ENCODE measurements at places on chromosomes 16 and 17.

GRCh38 chr17:74386386-74386785, 19.1 kb downstream of the GPR142 start:
- DNase-seq: no peak

DNA sequence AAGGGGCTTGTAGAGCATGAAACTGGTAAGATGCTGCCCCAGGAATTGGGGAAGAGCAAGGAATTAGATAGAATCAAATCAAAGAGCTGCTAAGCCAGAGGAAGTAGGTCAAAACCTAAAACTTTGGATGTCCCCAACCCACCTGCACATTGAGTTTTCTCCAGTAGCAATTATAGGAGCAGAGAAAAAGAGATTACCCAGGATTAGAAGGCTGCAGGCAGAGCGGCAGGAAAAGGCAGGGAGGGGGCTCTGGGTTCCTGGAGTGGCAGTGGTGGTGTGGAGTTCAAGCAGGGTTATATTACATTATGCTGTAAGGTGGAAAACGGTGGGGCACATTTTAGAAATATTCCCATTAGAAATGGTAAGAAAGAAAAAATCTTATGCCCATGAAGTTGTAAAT, 68.3 kb downstream of the KSR1 start:
- DNase-seq: no peak

DNA sequence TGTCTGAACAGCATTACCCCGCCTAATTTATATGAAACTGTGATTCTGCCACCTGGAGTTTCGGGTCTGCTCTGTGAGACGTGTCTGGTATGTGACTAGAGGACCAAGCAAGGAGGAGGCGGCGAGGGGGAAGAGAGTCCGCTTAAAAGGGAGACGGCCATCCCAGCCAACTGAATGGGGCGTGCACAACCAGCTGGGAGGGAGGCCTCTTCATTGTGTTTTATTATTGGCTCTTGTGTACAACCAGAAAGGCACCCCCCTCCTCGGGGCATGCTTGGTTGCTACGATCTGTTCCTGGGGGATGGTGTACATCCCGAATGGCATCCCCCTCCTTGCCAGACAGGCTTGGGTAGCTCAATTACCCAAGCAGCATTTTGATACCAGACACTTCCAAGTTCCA, 384.5 kb upstream of the SALL1 start:
- no peak for DNase-seq

DNA sequence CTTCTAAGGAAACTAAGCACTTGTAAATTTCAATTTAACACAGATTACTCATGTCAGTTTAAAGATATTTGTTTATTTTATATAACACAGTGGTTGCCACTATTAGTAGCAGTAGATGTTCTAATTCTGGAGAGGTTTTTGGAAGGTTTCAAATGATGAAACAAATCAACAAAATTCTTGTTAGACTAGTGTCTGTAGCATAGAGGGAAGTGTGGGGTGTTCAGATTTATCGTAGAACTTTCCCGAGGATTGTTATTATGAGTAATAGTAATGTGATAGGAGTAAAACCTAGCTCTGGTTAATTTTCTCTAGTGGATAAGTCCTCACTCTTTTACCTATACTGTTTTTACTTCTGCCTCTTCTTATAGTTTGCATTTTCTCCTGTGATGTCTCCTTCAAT, 6.3 kb downstream of the GAN start:
- DNase-seq: no peak

DNA sequence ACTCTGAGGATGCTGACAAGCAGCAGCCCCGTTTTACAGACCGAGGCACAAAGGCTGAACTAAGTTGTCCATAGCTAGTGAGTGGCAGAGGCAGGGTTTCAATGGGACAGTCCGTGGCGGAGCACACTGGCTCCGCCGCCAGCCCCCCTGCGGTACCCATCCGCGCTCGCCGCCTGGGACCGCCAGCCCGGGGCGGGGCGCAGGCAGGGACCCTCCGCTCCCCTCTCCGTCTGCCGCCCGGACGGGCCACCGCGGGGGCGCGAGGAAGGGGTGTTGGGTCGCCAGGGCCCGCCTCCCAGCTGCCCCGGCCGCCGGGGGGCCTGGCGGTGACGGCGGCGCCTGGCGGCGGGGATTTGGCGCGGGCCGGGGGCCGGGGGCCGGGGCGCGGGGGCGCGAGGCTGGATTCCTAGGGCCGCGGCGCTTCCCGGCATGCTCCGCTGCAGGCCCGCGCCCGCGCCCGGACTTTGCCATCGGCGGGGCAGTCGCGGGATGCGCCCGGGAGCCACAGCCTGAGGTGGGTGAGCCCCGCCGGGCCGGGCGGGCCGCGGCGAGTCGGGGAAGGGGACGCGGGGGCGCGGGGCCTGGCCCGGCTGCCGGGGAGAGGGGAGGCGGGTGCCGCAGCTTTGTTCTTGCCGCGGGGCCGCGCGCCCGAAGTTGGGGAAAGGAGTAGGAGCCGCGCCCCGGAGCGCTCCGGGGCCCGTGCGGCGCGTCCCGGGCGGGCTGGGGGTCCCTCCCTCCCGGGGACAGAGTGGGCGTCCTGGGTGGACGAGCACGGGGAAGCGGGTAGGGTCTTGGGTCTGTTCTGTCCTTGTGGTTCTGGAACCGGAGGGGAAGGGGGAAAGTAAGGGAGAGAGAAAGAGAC, at the start of gene TMEM98:
Gene TMEM98 (plus strand): TSS at position 430 of the 862 bp plus-strand sequence. CDS start 3,376 bp downstream, outside the sequence.
- DNase-seq: no peak

- DNase-seq: no peak
Measured at GRCh38 chr17:82880620-82881323, 41.0 kb upstream of the ZNF750 start.

GRCh38 chr16:51181503-51181811, 30.4 kb upstream of the SALL1 start:
- DNase-seq: no peak

DNA sequence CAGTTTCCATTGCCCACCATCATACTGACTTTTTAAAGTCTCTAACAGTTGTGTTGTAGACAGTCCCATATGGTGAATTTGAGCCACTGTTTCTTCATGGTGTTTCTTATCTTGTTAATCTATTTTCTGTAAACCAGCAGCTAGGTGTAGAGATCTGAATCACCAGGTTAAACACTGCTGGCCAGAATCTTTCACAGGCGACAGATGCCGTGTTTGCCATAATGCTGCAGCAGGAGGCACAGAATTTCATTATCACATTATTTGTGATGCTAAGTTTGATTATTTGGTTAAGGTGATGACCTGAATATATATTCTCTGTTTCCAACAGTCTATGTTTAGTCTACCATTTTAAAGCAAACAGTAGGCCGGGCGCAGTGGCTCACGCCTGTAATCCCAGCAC, 11.5 kb upstream of the CNGB1 start:
- DNase-seq: no peak

- no peak for DNase-seq
Measured at GRCh38 chr17:79801156-79802038, 4.5 kb upstream of the CBX8 start.

- no peak for DNase-seq
Measured at GRCh38 chr17:78915872-78916632, 9.1 kb downstream of the TIMP2 start.

- DNase-seq: no peak
Measured at GRCh38 chr16:4316864-4317531, 1.1 kb downstream of the GLIS2 start.

DNA sequence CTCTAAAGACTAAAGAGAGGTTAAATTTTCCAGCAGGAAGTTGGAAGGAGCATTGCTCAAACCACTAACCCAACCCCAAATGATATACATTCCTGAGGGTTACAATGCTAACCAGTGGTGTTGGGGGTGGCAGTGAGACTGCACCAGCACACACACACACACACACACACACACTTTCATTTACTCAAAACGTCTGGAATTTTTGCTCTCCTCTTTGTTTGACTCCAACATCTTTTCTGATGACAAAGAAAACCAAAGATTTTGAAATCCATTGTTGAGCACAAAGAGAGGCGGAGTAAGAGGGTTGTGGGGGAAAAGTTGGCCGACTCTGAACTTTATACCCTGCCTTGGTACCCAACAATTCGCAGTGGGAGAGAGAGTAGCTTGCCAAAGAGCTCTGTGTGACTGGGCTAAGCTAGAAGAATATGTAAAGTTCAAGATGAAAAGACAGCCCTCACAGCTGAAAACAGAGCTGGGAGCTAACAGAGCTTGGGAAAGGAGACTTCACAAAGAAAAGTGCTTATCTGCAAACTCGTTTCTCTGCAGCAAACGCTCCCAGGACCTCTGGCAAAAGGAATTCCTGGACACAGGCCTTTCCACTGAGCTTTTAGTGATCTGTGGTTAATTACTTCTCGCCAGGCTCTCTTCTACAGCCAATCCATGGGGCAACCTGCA, 426.0 kb upstream of the CDH11 start:
- no peak for DNase-seq

GRCh38 chr17:45129426-45129939, 2.8 kb downstream of the PLCD3 start:
- DNase-seq: no peak

DNA sequence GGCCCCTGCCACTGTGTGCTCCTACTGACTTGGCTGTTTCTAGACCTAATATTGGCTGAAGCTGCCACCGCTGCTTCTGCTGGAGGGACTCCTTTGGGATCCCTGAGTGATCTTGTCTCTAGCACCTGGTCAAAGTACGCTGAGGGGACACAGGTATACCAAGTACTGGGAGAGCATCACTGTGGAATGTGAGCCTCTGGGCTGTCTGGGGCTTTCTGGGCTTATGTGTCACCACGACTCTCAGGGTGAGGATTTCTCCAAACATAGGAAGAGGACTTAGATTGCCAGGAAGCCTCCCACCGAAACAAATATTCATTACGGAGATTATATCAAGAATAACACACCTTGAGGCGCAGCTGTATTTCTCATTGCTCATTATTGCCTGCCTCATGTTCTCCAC, 435.8 kb downstream of the HS3ST3B1 start:
- no peak for DNase-seq

DNA sequence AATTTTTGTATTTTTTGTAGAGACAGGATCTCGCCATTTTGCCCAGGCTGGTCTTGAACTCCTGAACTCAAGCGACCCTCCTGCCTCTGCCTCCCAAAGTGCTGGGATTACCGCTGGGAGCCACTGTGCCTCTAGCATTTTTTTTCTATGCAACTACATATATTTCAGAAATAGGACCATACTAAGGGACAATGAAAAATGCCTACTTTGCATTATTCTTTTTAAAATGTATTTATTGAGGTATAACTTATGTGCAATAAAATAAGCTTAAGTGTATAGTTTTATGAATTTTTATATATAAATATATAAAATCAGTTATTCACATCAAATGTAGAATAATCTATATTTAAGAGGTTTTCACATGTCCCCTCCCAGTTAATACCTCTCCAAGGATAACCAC, 38.1 kb downstream of the KATNIP start:
- no peak for DNase-seq

DNA sequence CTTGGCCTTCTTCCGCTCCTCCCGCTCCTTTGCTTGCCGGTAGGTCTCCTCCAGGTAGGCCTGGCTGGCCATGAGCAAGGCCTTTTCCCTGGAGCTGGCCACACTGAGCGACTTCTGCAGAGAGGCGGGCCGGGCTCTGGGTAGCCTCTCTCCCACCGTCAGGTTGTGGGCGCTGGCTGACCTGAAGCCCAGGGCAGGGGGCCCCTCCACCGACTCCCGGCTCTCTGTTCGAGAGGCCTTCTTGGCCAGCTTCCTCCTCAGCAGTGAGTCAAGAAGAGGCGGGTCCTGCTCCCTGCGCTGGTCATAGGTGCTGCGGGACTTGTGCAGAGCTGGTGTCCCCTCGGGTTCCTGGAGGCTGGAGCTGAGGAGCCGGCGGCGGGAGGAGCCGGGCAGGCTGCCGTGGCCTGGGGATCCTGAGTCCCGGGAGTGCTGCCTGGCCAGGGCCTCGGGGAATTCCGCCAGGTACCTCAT, 12.8 kb downstream of the GPR179 start:
- no peak for DNase-seq

DNA sequence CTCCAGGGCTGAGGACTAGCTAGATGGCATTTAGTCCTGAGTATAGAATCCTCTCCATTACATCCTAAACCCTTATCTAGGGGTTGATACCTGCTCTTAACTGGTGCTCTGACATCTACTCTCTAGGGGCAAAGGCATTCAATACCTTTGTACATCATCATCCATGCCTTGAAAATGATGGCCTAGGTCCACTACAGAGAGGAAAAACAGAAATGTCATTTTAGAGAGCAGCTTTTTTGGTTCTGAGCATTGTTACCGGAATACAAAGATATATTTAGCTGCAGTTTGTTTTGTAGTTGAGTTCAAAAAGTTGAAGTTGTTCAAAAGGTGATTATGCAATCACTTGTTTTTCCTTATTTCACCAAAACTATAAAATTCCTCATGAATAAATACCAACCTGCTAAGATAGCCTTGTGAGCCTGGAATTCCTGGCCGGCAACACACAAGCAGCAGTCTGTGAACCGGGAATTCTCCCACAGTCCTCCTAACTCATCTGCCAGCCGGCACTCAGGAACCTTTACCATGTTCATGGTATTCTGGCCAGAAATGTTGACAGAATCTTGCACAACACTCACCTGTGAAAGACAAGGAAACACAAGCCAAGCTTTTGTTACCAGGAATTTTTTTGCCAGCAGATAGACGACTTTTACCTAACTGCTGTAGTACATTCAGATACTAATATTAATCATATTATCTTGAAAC, 35.4 kb downstream of the NXPH3 start:
- DNase-seq: no peak

GRCh38 chr17:49588726-49589576, 13.3 kb downstream of the NXPH3 start:
- DNase-seq: no peak

DNA sequence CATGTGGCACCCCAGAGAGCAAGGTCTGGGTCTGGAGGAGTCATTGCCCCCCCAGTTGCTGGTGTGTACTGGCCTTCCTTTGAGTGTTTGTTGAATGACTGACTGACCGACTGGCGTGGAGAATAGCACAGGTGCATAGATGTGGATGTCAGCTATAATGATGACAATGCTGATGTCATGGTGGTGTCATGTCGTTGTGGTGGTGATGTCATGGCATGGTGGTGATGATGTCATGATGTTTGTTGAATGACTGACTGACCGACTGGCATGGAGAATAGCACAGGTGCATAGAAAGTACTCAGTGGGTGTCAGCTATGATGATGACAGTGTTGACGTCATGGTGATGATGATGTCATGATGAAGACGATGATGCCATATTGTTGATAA, 22.1 kb downstream of the TMEM114 start:
- no peak for DNase-seq

GRCh38 chr17:42053731-42054500, 3.5 kb upstream of the C17orf113 start:
- no peak for DNase-seq

DNA sequence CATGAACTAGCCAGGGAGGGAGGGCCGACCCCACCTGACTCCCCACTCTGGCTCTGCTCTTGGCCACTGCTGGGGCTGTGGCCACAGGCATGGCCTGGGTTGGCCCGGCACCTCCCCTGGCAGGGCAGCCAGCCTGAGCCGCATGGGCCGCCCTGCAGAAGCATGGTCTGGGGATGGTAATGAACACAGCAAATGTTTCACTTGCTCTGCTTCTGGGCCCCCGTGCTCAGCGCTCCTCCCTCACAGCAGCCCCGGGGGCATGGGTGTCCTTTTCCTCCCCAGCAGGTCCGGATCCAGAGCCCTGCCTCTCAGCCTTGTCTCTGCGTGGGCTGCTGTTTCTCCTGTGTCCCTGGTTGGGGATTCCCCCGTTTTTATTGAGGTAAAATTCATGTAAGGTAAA, 30.9 kb upstream of the KCNJ12 start:
- no peak for DNase-seq
